ENCODE measurements at places on chromosomes 11 and 22. TPM values are rescaled to one million over a fixed set of nuclear protein-coding genes. Genes with fewer than 3 reads are reported as not detected.

GALNT18 gene
- total RNA-seq, result 1.9 TPM

SLC35E4 gene
- total RNA-seq, result 5.1 TPM

C1QTNF5 gene
- total RNA-seq, result 2.1 TPM

KLHDC7B gene
- total RNA-seq, result not detected

MYEOV gene
- 2.0 TPM for total RNA-seq

PGGHG gene
- 69.0 TPM for total RNA-seq

- DNase-seq, result no peak
These were observed 29.6 kb downstream of the IRAG1 start for GRCh38 chr11:10663990-10664389.

GRCh38 chr22:40592352-40593113 is 44.0 kb downstream of the MRTFA start:
- no peak for DNase-seq

GRCh38 chr11:19979519-19979845 is 180.8 kb downstream of the DBX1 start:
- DNase-seq, result no peak

DNA sequence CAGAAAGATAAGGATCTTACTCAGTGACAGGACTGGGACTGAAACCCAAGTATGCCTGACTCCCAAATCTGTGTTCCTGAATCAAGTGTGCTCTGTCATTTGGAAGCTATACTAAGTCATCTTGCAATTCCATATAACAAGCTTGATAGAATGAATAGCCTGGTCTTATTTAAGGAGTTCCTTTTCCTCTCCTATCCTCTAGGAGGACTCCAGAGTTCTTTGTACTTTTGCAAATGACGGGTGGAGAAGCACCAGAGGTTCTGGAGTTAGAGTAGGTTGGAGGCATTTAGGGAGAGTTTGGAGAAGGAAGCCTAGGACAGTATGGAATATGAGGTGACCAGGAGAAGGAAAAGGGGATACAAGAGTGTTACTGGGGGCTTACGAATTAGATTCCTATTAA is 92.9 kb upstream of the RCN1 start:
- DNase-seq, result no peak

DNA sequence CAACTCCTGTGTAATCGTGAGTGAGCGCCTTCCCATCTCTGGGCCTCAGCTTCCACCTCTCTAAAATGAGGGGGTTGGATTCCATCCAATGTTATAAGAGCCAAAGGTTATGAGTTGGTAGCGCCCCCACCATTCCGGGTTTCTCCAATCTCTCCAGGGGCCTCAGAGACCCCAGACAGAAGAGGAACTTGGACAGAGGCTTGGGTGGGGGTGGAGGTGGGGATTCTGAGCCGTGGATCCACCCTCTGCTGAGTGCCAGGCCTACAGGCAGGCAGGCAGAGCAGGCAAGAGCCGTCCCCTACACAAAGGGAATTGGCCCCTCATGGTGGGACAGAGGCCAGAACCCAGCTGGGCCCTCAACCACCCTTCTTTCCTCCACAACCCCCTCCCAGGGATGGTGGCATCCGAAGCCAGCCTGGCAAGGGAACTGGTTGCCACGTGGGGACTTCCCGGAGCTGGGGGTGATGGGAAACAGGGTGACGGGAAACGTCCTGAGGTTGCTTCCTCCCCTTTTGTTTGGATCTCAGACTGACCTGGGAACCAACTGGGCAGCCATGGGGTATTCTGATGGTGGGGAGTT is 31.8 kb downstream of the TXN2 start:
- DNase-seq, result no peak

DNA sequence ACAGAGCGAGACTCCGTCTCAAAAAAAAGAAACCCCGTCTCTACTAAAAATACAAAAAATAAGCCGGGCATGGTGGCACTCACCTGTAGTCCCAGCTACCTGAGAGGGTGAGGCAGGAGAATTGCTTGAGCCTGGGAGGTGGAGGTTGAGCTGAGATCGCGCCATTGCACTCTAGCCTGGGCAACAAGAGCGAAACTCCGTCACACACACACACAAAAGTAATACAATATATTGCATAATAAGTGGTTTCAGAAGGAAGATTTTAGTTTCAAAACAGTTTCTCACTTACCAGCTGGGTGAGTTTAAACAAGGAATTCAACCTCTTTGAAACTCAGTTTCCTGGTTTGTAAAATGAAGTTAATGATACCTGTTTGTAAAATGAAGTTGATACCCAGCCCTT is 32.7 kb upstream of the HTR3A start:
- no peak for DNase-seq

DNA sequence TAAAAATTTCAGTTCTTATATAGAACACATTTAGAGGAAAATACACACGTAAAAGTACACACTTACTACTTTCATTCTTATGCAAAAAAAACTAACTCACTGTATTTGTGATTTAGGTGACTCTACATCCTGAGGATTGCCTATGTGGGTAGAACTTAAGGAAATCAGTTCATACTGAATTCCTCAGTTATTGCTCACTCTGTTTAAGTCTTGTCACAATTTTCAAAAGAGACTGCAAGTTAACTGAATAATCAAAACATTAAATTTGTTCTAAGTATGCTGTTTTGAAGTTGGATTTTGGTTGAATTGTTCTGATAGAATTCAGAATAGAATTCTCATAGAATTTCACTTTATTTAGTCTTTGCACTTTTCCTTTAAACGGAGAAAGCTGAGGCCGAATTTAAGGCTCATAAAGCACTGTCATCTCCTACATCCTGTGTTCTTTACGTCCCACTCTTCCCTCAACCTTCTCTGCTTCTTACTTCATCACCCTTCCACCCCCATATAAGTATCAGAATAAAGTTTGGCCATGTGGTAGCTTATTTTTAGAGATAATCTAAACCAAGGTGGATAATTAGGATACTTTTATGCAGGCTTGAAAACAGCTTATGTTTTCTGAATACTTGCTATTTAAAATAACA is 59.8 kb downstream of the APOL5 start:
- no peak for DNase-seq

GRCh38 chr11:83709434-83709833 is 423.3 kb upstream of the CCDC90B start:
- DNase-seq, result no peak

- no peak for DNase-seq
These were observed 2.9 kb downstream of the DIXDC1 start for GRCh38 chr11:111939836-111940604.

All from H7 (cell line).